ENCODE measurements at places on chromosomes 5 and 9.

- DNase-seq = no peak
Observed at GRCh38 chr9:33202552-33203201, 35.5 kb upstream of the B4GALT1 start.

GRCh38 chr5:78659714-78660113 is 11.1 kb upstream of the LHFPL2 start:
- no peak for DNase-seq

DNA sequence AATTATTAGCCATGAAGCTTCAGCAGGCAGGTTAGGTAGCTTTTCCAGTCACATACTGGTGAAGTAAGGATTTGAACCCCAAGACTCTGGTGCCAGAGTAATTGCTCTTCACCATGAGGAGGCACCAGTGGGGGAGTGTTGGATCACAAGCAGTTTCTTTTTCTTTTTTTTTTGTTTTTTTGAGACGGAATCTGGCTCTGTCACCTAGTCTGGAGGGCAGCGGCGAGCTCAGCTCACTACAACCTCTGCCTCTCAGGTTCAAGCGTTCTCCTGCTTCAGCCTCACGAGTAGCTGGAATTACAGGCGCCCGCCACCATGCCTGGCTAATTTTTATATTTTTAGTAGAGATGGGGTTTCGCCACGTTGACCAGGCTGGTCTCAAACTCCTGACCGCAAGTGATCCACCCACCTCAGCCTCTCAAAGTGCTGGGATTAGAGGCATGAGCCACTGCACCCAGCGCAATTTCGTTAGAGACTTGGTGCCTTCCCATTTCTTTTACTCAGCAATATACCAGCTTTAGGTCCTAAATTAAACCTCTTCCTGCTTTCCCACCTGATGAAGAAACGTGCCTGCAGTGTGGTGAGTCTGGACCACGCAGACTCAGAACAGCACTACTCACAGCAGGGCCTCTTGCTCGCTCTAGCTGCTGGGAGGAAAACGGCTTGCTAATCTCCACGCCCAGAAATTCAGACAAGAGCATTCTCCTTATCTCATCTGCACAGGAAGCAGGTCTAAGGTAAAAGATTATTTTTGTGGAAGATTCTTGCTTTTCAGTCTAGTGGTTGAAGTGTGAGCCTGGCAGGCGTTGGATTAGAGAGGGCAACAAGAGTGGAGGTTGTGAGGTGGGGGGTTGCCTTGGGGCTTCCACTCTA is at the start of gene S100Z:
Gene S100Z, plus strand, starts transcription at position 596 of the 873 bp plus-strand sequence. CDS start 25,346 bp downstream, outside the sequence.
- DNase-seq = no peak

GRCh38 chr5:134026521-134027287 is 21.9 kb upstream of the VDAC1 start:
- DNase-seq = no peak

DNA sequence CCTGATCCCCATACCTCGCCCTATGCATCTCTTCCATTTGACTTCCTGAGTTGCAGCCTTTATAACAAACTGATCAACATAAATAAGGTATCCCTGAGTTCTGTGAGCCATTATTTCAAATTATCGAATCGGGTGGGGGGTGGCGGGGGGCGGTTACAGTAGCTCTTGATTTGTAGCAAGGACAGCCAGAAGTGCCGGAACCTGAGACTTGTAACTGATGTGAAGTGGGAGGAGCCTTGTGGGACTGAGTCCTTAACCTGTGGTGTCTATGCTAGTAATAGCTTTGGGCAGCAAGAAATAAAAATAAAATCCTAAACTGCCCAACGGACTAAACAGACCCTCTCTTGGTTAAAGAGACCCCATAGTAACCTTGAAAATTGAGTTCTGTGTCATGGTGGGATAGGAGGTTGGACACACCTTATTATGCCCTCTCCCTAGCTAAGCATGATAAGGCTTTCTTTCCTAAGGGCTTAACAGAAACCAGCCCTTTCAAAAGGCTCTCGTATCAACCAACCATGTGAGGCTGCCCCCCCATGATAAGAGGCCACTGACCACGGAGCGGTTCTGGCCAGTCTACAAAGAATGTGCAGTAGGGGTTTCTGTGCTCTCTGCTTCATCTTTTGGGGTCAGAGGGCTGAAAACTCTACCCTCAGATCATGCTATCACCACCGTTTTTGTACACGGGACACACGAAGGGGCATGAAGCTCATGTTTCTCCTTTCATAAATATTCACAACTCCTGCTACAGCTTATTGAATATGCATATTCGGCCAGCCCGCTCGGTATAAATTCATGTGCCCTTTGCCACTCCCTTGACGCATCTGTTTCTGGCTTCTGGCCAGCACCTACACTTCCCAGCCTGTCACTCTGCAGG is 39.5 kb upstream of the IQGAP2 start:
- no peak for DNase-seq

DNA sequence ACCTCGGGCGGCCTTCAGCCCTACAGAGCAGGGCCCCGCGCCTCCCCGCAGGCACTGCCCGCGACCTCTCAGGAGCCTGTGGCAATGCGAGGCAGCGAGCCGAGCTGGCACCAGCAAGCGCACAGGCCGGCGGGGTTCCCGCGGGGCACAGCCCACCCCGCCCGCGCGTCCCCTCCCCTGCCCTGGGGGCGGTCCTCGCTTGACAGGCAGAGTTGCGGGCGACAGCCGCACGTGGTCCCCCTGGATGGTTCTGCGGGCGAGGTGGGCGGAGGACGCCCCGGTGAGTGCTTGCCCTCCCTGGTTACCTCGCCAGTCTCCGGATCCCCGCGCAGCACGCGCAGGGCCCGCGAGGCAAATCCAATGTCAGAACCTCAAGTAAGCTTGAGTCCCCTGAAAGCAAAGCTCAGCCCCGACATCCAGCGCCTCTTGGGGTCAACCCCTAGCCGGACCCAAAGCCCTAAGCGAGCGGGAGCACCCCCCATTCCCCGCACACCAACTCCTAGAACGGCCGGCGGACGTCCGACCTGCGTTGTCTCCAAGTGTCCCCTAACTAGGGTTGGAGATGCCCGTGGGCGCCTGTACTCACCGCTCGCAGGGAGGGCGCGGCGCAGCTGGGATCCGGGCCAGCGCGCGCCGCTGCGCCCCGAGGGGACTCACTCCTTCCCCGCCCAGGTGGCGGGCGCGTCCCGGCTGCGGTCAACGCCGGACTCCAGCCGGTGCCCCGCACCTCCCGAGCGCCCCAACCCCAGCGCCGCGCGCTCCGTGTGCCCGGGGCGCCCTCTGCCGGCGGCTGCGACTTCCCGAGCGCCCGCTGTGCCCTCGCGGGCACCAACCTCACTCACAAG is at the start of gene DRD1:
Gene DRD1, minus strand, starts transcription at position 123 of the 845 bp plus-strand sequence. CDS start 1,083 bp downstream, outside the sequence.
- no peak for DNase-seq

GRCh38 chr5:171721464-171721863 is 64.2 kb upstream of the SMIM23 start:
- DNase-seq = no peak

GRCh38 chr9:128819716-128820664 is 1.7 kb downstream of the ENDOG start:
- DNase-seq = no peak

DNA sequence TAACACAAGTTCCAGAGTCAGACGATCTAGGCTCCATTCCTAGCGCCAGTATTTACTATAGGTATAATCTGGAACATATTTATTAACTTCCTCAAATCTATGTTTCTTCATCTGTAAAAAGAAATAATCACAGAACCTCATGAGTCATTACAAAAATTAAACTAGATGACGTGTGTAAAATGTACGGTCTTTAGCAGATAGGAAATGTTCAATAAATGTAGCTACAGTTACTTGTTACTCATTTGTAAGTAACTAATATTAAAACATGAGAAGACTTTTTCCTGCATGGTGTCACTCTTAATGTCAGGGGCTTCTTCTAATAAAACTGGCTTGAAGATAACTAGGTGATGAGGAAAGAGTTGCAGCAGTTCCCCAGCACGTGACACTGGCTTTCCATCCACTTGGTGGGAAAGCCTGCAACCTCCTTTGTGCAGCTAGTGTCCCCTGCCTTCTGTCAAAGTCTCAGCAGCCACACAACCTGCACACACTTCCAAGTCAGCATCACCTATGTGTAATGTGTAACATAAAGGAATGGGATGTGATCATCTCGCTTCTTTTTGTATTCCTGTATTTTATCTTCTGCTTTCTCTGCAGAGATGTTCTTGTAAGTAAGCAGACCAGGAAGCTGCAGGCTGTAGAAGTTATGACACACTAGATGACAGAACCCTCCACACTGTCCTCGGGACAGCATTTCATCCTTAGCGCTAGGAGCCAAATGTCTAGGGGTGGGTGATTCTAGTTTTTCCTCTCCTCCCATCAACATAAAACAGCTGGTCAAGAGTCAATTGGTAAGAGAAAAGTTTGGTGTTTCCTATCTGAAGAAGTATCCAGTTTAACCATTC is 1.8 kb upstream of the JAKMIP2 start:
- no peak for DNase-seq

DNA sequence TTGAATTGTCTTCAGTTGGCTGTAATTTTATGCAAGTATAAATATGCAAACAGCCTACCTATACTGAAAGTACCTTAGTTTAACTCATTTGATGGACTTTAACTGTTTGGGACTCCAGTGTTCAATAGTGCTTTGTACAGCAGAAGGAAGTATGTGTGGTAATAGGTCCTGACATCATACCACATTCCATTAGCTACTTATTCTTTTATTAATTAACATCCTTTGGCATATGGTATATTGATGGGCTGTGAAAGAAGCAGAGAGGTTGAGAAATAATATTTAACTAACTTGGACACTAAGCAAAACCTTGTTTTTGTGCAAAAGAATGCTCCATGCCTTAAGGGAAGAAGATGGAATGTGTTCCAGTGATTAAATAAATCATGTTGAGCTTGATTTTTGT is 97.6 kb upstream of the SEMA6A start:
- no peak for DNase-seq

DNA sequence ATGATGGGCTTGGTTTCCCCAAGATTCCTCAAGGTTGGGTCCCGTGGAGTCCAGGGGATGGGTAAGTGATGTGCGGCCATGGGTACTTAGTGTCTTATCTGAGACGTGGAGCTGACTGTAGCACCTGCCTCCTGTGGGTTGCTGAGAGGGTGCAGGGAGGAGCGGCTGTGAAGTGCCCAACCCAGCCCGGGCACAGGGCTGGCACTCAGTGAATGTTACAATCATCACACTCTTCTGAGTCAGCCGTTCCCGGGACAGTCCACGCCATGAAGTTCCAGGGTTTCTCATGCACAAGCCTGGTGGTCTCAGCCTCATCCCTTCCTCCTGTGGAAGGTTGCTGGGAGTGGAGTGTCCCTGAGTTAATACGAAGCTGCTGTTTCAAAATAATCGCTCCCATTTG is 29.1 kb downstream of the NTNG2 start:
- DNase-seq = no peak

GRCh38 chr5:176902102-176902814 is 3.1 kb upstream of the HK3 start:
- no peak for DNase-seq

GRCh38 chr5:88770276-88771257 is 112.4 kb downstream of the MEF2C start:
- DNase-seq = no peak

DNA sequence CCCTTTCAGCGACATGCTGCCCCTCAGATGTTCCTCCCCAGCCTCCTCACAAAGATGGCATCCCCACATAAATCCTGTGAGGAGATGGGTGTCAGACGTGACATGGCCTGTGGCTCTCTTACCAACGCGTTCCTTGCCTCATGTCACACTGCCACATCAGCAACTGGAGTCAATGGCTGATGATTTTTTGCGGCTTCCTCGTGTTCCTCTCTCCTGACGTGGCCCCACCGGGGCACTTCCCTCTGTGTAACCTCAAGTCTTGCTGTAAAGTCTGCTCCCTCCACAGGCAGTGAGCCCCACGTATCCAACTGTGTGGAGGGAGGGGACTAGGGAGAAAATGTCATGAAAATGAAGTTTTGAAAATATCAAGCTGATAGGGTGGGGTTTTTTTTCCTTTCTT is 53.2 kb upstream of the SHISAL2B start:
- no peak for DNase-seq

- no peak for DNase-seq
Observed at GRCh38 chr9:81069923-81070322, 619.4 kb downstream of the TLE1 start.

- DNase-seq = no peak
Observed at GRCh38 chr5:124658867-124659557, 87.4 kb downstream of the ZNF608 start.

GRCh38 chr5:78336698-78337097 is 23.7 kb upstream of the SCAMP1 start:
- DNase-seq = no peak

DNA sequence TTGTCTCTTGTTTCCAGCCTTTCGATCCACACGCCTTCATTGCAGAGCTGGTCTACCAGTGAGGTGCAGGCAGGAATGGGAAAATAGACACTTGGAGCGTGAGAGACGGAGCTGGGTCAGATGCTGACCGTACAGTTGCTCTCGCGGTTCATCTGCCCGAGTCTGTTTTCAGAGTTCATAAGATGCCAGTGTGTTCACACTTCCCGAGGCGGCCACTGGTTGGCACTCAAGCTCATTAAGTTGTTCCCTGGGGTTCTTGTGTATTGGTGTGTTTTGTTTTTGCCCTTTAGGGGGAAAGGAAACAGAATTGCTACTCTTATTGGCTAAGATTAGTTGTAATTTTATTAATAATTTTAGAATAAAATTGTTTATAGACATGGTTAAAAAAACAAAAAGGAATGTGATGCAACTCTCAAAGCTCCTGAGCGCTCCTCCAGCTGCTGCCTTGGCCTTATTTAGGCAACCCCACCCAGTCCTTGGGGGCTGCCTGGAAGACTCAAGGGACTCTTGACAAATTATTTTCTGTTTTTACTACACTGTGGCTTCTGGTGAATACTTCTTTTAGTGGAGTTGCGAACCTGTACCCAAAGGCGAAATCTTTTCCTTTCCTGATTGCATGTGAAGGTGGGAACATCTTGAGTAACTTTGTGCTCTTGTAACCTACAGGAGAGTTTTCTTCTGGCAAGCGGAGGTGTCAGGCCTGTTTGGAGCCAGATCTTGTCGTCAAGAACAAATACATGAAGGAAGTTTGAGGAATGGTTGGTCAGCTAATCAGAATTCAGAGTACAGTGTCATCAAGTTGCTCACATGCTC is 146.1 kb downstream of the MAST4 start:
- DNase-seq = no peak

- DNase-seq = no peak
Observed at GRCh38 chr9:81690251-81690851, 1.0 kb upstream of the TLE1 start.

GRCh38 chr9:132631685-132632084 is 38.1 kb downstream of the DDX31 start:
- no peak for DNase-seq

DNA sequence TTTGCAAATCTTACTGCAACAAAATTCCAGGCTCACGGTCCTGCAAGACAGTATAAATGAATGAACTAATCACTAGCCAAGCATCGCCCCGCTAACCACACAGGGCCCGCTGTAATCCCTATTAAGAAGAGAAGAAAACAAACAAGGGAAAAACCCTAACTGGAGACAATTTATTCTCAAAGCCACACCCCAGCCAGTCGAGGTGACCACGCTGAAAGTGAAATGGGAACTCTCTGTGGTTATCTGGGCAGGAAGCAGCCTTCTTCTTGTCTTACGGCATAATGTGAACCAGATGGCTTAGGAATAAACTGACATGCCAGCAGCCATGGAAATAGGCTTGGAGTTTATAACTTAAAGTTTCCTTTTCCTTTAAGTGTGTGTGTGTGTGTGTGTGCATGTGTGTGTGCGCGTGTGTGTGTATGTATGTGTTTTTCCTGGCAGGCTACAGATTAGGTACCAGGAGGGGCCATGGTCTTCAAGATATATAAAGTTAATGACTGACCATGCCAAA is 120.2 kb downstream of the SEMA6A start:
- peak; percentile 84 for DNase-seq

GRCh38 chr5:59020611-59021285 is 437.9 kb downstream of the RAB3C start:
- no peak for DNase-seq

All from GM04503 (cell line).